Stimulated activated CD8-positive, alpha-beta memory T cell treated with anti-CD3 and anti-CD28 coated beads, Interleukin-15, amount 100 ng/mL, for 1 hour (primary cell): ENCODE measurements at places on chromosomes 4 and X.

- DNase-seq: no peak
Measured at GRCh38 chrX:18574591-18574990, 97.3 kb downstream of the RS1 start.

- DNase-seq: no peak
Measured at GRCh38 chrX:136405126-136405525, 82.6 kb upstream of the BRS3 start.

DNA sequence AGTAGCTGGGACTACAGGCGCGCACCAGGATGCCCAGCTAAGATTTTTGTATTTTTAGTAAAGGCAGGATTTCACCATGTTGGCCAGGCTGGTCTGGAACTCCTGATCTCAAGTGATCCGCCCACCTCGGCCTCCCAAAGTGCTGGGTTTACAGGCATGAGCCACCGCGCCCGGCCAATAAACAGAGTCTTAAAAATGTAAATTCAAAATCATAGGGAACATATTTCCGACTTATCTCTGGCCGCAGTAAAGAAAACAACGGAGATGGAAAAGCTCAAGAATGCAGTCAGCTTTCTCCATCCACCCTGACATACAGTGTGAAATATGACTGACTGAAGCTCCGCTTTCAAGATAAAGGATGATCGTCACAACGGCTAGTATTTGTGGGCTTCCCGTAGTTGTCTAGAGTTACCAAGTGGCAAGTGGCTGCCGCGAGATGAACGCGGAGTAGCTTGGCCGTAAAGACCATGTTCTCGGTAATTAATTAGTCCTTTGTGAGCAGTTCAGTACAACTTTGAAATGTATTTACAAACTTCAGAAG is 495.1 kb upstream of the FAT1 start:
- DNase-seq: no peak

GRCh38 chrX:45515262-45516215 is 314.9 kb upstream of the DIPK2B start:
- DNase-seq: no peak

DNA sequence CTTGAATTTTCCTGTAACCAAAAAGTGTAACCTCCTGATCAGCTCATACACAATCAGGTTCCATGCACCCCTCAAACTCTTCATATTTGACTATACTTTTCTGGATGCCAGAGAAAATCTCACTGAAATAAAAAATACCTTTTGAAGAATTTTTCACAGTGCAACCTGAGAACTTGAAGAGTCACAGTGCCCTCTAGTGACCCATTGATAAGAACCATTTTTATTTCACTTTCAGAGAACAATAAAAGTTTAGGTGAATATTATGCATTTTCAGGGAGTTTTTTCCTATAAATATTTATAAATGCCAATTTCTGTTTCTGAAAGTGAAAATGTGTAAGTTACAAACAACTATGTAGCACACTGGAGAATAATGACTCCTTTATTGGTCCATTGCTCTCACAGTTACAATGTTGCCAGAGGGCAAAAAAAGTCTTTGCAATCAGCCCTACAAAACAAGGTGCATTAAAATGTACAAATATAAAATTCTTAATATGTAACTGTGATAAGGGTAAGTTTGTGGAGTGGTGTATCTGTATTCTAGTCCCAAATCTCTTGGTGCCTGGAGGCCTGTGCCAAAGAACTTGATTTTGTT is 153.6 kb upstream of the INTU start:
- DNase-seq: no peak

DNA sequence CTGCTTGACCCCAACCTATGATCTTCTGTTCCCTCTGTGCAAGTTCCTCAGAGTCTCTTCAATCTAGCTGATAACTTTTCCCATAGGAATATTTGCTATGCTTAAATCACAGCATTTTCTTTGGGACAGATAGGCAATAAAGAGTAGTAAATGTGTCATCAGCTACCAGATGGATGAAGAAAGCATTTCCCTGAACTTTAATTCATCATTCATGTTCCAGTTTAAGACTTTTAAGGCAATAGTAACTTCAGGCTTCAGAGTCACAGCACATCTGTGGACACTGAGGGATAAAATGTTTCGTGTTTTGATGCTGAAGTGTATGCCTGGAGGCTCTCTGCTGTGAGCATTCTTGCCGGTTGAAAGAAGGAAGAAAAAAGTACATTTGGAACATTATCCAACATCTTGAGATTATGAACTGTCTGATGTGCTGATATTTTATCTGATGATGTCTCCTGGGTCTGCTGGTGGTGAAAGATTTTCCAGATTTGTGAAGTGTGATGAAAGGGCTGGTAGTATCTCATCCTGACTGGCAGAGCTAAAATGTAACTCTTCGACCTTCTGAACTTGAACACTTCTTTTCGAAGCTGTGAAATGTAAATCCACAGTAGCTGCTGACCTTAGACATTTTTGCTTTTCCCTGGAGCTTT is 133.7 kb downstream of the DCLK2 start:
- DNase-seq: no peak

DNA sequence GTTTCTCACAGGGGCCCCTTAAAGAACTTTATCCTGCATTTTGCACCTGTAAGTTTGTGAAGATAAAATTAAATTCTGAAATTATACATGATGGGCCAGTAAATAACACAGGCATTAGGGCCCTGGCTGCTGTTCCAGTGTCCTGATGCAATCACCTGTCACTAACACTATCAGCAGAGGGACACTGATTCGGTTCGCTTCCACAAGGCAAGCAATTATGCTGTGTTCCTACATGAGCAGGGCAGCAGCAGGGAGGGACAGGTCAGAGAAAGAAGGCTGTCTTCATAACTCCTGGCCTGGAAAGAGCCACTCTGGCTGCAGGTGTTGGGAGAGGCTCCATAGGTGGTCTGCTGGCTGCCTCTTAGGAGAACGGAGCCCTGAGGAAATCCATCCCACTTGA is 487.3 kb downstream of the MID1IP1 start:
- no peak for DNase-seq

GRCh38 chr4:155353923-155354540 is 22.7 kb downstream of the MAP9 start:
- DNase-seq: no peak

GRCh38 chr4:119110121-119110520 is 25.5 kb upstream of the MYOZ2 start:
- no peak for DNase-seq

- DNase-seq: no peak
Measured at GRCh38 chr4:133775881-133776280, 425.7 kb downstream of the PABPC4L start.

DNA sequence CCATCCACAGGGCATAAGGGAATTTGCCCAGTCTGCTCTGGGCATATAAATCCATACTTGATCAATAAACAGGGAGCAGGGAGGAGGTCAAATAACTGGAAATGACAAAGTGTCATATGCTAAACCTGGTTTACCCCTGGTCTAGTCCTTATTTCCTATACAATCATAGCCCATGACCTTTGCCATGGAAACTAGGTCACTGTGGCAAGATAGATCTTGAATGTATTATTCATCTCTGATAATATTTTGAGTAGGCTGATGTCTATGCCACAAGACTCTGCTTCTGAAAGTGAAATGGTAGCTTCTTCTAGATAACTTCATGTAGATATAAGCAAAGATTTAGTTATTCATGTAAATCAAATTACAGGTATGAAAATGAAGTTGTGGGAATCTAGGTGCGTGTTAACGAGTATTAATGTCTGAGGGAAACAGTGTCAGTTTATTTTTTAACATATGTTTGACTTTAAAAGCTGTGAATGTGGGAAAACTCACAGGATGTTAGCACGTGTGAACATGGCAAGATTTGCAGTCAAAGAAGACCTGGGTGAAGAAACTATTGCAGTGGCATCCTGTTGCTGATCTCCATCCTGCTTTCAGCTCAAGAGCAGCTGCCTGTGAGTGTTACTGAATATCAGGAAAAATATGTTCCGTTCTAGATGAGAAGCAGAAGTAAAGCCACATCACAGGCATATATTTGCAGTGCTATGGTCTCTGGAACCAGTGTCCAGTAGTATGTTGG is 81.8 kb upstream of the NDP start:
- DNase-seq: no peak

DNA sequence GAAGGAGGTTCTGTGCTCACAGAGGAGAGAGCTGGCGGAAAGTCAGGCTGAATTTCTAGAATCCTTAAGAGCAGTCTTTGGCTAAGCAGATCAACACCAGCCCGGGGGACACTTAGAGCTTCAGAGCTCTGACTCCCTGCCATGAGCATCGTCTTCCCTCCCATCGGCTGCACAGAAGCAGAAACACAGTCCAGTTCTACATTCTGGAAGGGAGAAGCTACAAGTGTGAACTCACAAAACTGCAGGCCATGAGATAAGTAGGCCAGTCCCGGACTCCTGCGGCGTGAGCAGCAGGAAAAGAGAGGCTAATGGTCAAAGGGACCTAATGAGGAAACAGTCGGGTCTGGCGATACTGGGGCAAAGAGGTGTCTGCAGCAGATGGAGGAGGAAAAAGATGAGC is 211.5 kb downstream of the DHX15 start:
- DNase-seq: no peak

GRCh38 chr4:8818063-8818881 is 53.4 kb downstream of the HMX1 start:
- no peak for DNase-seq

GRCh38 chrX:46255046-46255445 is 290.2 kb downstream of the ZNF674 start:
- no peak for DNase-seq

DNA sequence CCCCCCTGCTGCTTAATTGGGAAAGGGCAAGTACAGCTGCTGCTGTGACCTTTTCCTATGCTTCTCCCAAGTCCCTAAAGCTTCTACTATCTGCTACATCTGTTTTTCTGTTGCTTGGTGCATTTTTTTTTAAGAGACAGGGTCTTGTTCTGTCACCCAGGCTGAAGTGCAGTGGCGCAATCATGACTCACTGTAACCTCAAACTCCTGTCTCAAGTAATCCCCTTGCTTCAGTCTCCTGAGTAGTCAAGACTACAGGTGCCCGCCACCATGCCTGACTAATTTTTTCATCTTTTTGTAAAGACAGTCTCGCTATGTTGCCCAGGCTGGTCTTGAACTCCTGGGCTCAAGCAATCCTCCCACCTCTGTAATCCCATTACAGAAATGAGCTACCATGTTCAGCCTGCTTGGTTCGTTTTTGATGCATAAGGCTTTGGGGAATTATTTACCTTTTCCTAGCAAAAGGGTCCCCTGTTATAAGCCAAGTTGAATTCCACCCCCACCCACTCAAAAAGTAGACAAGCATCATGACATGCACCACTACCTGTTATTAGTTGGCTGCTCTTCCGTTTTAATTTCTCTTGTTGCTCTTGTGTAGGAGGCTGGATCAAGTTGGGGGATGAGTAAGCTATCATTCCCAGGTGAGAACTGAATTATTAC is 39.6 kb downstream of the DGKK start:
- DNase-seq: no peak

DNA sequence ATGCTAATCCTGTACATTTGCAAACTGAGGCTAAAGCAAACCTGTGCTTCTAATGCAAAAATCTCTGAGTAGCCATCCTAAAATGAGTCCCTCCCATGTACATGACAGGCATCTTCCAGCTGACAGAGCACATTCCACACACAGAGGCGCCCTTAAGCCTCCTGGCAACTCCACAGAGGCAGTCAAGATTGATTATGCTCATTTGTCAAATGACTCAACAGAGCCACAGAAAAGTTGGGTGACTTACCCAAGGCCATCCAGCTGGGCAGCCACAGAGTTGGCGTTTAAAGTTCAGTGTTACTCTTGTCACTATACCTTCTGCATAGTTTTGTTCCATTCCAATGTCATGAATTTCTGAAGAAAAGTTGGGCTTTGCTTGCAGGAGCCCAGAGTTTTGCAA is 394.6 kb upstream of the FGF13 start:
- DNase-seq: no peak

DNA sequence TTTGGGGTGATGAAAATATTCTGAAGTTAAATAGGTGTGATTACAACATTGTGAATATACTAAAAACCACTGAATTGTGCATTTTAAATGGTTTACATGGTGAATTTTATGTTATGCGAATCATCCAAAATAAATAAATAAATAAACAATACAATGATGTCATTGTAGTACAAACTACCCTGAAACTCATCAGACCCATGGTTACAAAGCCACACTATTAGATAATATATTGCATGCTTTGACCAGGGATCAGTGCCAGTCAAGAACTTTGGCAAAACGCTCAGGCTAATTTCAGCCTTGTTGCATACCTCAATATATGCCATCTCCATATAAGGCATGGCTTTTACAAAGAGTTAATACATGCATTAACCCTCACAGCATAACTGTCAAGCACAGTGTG is 45.5 kb upstream of the XIAP start:
- DNase-seq: no peak

GRCh38 chr4:78775303-78776078 is 659 bp upstream of the BMP2K start:
- DNase-seq: peak; percentile 75

DNA sequence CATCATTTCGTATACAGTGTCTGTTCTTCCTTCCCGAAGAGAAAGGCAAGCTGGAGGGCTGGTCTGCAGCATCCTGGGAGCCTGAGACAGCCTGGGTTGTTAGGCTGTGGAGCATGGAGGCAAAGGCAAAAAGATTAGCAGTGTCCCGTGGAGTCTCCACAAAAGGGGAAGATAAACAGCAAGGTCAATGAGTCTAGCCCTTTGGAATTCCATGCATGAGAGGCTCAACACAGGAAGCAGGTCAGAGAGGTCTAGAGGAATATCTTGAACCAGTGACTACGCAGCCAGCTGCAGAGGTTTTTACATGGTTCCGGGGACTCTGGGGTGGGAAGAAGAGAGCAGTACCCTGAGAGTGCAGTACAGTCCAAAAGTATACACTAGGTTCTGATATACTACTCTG is 12.2 kb upstream of the MCF2 start:
- no peak for DNase-seq

- no peak for DNase-seq
Measured at GRCh38 chrX:112571388-112571787, 108.3 kb downstream of the LHFPL1 start.

DNA sequence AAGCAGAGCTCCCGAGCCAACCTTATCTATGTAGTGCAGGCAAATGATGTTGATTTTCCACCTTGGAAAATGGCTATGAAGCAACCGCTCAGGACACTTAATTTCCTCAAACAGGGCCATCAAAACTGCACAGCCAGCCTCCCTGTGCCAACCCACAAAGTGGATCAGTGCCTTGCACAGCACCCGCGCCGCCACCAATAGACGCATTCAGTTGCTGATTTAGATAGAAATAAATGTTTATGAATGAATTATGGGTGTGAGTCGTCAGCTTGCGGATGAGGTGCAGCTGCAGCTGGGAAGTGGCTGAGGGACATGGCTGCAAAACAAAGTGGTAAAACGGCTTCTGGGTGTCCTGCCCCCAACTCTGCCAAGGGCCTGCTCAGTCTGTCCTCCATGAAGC is 47.0 kb downstream of the SOD3 start:
- DNase-seq: no peak

DNA sequence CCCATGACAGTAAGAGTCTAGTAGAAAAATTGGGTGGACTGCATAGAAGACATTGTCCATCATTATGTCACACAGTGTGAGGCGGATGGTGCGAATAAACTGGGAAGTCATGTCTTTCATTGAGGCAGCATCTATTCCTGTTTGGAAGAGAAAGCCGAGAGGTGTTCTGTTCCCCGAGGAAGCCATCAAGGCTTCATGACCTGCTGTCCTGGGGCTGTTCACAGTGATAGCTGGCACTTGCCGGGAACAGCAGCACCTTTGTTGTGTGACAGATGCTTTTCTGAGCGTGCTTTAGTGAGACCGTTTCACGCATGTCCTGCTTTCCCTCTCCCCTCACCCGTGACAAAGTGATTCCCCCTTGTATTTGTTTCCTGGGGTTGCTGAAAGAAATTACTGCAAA is 20.3 kb downstream of the RGS12 start:
- DNase-seq: no peak
